ENCODE measurements at places on chromosomes 4 and X.

DNA sequence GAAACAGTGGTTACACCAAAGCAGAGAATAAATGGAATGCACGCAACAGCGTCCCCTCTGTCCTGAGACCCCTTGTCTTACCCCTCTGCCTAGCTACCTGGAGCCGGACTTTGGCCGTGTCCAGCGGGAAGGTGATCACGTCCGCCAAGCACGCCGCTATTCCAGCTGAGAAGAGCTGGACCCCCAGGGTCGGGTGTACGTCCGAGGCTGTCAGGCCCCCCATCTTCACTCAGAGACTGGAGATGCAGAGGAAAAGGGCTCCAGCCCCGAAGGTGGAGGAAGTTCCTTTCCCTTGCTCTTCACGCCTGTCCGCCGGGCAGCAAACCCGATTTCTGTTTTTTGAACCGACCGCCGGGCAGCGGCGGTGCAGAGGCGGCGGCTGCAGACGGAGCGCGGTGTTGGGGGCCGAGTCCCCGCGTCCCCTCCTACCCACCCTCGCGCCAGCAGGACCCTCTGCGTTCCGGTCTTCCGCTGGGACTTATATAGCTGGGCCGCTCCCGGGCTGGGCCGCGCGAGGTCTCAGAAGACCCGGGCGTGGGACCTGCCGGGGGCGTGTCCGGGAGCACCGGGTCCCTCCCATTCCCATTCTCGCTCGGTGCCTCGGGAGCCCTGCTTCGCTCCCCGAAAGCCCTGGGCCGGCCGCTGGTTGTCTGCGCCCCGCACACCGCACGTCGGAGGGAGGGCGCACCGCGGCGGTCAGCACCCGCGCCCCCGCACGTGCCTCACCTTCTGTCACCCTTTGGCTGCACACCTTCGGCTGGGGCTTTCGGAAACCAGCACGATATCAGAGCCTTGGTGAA lies at the start of gene UCP1:
Gene UCP1 (minus strand): TSS at position 455 of the 800 bp plus-strand sequence. CDS start 232 bp downstream, at position 223.
- DNase-seq: no peak

- no peak for DNase-seq
Measured at GRCh38 chrX:125203737-125204578, 115.7 kb upstream of the TEX13C start.

DNA sequence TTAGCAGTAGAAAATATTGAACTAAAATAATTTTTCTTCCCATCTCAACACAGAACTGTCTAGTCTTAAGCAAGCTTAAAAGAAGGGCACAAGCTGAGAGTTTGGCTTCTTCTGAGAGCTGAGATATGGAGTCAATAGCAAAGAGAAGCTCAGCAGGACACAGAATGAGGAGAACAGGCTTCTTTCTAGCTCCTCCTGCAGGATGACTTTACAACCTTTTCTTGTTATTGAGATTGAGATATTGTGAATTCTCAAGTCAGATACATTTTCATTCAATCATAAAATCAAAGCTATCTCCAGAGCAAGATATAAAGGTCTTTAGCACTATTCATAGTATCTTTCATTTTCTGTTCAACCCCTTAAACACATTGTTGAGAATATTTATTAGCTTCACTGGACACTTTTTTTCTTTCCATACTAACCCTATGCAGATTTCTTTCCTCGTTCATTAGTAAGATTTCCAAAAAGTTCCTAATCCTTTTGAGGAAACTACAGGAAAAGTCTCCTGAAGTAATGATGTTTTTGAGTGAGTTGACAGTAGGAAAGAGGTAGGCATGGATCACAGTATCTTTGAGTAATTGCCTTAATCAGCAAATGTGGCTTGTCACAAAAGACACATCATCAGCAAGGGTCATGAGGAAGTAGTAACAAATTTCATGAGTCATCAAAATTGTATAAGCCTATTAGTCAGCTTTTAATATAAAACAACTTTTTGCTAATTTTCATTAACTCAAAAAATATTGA lies 17.8 kb upstream of the CXCL3 start:
- no peak for DNase-seq

DNA sequence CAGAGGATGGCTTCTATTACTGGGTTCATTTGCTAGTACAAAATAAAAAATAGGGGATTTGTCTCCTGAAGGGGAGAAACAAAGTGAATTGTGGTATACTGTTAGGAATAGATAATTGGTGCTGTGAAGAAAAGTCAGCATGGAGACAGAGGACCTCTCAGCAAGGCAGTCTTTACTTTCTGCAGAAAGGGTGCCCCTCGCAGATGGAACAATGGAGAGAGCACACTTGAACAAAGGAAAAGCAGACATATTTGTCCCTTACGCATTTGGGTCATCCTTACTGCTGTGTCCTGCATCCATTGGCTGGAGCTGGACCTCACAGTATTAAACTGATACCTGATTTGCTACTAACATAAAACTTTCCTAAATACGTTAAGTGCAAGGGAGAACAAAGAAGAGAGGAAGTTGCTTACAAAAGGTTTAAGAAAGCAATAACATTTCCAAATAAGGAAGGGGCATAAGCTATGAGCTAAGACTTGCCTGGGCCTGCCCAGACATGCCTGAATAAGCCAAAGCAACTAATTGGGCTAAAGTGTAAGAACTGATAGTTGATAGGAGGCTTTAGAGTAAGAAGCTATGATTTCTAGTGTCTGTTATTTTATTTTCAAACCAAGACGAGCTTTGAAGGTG lies 83.8 kb downstream of the CCKAR start:
- DNase-seq: no peak

- no peak for DNase-seq
Measured at GRCh38 chrX:24245202-24245601, 68.7 kb downstream of the SUPT20HL2 start.

DNA sequence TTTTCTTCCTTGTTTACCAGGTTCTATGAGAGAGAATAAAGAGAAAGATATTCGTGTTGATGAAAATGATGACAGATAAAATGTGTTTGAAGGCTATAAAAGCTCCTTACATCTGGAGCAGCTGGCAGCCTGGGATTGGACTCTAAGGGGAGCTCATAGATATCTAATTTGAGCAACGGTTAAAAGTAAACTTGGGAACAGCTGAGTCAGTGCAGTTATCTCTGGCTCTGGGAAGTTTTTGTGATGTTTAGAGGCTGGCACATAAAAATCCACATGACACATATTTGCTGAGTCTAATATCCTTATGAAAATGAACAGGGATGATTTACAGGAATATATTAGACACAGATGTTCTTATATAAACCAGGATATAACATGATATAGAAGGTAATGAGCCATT lies 331.8 kb upstream of the TENM3 start:
- DNase-seq: no peak

DNA sequence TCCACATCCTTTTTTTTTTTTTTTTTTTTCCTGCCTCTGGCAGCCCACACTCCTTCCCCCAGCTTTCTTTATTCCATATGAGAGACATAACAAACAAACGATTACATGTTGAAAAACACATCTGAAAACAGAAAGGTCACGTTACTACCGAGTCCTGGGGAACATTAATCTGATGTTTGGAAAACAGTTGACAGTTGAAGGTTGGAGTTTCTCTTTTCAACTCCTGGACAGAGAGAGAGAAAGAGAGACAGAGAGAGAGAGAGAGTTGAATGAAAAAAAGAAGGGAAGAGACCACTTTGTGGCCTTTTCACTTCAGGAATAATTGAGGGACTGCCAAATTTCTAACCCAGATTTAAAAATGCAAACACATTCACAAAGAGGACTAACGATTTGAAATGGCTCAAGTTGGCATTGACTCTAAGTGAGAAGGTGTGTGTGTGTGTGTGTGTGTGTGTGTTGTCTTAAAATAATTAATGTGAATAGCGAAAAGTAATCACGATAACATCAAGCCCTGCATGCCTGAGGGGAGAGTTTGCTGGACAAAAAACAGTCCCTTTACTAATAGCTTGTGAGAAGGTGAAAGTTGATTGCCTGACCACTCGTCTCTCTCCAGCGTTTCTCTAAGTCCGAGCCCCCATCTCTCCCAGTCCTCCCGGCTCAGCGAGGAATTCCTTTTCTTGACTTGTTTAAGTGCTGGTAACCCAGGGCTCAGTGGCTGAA lies 67.3 kb downstream of the FBXO8 start:
- DNase-seq: no peak

DNA sequence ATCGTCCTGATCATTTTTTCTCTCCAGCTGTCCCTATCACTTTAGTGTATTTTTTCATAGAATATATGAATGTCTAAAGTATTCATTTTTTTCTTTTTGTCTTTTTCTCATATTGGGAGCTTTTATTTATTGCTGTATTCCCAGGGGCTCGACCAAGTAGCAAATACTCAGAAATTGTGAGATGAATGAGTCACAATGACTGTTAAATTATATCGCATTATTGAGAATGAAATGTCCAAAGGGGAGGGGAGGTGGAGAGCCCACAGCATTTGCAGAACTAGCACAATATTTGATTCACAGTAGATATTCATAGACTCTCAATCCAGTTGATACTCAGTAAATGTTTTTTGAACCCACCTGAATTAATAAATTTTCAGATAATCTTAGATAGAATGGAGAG lies 543.6 kb upstream of the FAM241A start:
- no peak for DNase-seq

- DNase-seq: peak; percentile 9
Measured at GRCh38 chr4:120922381-120923206, at the start of gene PRDM5. Gene PRDM5, minus strand, starts transcription at chr4:120922726. Its CDS starts 118 bp downstream, at chr4:120922608.

GRCh38 chr4:2105559-2105958 lies 46.4 kb downstream of the NAT8L start:
- DNase-seq: no peak

- no peak for DNase-seq
Measured at GRCh38 chr4:41679991-41680390, 68.5 kb downstream of the PHOX2B start.
